GM12891 (cell line): ENCODE measurements at places on chromosomes 5 and 9.

DNA sequence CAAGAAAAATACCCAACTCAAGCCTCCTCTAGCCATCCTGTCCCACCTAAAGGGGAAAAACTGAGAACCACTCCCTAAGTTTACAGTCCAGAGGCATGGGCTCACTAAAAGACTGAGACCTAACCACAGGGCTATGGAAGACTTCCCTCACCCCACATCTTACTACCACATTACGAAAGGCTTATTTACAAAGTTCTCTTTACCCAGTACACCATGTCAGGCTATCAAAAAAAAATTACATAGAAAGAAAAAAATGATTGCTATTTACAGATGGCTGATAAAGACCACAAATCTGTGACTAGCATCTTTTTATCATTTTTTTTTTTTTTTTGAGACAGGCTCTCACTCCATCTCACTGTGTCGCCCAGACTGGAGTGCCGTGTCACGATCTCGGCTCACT, 69.7 kb upstream of the TNPO1 start:
- DNase-seq, result no peak

DNA sequence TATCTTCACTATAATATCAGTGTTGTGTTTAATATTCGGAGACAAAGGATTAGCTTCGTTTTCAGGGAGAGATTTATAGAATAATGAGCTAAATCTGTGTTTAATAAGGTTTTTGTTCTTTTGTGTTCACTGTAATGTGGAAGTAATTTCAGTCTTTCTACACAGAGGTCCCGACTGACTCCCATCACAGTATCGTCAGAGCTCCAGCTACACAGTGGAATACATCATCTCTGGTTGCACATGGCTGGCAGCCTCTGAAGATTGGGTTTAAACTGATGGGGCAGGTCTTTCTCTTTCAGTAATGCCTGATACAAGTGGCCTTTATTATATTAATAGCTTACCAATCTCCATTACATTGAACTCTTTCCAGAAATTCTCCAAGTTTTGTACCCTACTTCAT, 736.7 kb upstream of the RIOK2 start:
- no peak for DNase-seq

GRCh38 chr5:39905356-39905755, 480.6 kb upstream of the DAB2 start:
- DNase-seq, result no peak

DNA sequence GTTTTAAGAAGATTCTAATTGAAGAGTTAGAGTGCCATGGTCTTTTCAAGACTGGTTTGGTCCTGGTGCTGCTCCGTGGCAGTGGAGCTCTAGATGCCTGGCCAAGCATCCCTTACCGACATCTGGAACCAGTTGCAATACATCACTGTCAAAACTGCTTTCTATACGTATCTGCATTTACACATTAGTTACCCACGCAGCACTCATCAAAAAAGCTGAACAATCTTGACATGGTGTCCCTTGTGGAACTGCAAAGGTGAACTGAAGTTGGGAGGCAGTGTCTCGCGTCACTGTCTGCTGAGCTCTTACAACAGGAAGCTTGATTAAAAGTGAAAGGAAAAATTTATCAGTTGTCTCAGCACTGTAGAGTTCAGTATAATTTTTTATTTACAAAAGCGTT, 82.6 kb downstream of the PBX3 start:
- DNase-seq, result no peak

DNA sequence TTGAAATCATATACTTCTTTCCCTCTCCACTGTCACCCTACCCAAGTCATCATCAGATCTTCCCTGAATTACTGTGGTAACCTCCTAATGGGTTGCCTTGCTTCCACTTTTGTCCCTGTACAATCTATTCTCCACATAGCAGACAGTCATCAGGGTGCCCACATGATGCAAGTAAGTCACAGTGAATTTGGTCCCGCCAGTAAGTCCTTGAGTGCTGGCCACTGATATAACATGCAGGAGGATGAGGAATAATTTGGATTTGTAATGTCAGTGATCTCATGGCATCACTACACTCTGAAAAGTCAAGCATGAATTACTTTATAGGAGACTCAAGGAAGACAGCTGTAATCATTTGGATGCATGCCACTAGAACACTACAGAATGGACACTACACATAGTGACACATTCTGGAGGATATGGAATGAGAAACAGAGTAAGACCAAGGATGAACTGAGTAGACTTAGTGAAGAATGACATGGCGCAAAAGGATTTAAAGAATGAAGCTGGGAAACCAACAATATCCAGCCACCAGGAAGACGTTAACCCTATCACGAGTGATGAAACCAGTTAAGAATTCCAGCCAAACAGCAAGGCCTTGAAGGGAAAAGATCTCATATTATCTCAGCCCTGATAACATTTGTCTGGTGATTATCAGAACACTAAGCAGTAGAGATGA, 28.6 kb downstream of the MARCHF3 start:
- DNase-seq, result no peak

DNA sequence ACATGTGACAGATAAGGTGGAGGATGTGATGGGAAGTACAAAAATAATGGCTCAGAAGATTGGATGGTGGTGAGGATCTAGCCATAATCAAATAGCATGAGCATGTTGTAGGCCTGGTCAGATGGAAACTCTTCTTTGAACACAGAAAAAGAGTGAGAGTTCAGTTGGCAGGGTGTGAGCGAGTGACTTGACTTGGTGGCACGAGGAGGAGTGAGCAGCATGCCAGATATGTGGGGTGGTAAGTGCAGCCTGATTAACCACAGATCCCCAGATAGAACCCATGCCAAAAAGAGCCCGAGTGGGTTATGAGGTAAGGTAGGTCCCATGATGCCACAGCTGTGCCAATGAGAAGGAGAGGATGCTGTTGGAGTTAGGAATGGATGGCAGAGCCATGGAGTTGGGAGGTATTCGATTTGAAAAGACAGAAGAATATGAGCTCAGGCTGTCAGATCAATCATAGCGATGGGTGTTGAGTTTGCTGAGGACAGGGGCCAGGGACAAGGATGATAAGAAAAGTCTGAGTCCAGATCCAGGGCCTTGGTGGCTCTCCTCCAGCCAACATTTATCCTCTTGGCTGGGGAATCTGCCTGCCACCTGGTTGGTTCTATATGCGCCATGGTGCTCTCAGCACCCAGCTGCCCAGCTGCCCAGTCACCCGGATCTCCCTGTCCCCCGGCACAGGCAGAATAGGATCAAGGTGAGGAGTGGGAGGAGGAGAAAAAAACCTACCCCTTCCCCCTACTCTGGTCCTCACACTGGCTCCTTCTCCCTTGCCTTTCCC, 16.5 kb downstream of the GARNL3 start:
- no peak for DNase-seq

DNA sequence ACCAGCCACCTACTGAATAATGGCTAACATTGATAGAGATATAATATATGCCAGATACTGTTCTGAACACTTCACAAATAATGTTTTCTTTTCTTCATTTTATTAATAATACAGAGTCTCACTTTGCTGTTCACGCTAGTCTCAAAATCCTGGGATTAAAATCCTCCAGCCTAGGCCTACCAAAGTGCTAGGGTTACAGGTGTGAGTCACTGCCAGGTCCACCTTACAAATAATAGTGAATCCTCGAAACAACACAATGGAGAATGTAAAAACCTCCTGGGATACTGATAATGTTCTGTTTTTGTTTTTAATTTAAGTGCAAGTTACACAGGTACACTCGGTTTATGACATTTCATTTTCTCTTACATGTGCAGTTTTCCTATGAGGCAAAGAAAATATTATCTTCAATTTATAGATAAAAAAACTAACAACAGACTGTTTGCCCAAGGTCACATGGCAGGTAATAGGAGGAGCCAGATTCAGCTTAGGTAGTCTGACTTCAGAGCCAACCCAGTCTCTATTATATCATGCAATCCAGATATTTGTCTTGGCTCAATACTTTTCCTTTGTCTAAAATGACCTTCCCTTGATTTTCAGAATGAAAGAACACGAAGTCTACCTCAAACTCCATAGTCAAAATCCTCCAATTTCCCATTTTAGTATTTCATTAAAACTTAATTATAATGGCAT, 7.8 kb downstream of the ZFR start:
- DNase-seq, result no peak

- no peak for DNase-seq
Measured at GRCh38 chr9:110027671-110028081, 180.3 kb downstream of the C9orf152 start.

DNA sequence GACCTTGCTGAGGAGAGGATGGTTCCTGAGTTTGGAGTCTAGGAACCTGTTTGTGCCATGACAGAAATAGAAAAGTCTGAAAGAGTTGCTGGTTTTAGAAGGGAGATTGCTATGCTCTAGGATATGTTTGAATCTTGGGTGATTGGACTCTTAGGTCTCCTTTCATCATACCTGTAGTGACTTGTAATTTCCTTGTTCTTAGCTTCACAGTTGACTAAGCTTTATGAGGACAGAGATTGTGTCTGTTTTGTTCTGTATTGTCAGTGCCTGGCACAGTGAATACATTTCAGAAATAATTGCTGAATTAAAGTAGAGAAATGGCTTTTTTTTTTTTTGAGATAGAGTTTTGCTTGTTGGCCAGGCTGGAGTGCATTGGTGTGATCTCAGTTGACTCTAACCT, 31.5 kb downstream of the GAPVD1 start:
- no peak for DNase-seq

DNA sequence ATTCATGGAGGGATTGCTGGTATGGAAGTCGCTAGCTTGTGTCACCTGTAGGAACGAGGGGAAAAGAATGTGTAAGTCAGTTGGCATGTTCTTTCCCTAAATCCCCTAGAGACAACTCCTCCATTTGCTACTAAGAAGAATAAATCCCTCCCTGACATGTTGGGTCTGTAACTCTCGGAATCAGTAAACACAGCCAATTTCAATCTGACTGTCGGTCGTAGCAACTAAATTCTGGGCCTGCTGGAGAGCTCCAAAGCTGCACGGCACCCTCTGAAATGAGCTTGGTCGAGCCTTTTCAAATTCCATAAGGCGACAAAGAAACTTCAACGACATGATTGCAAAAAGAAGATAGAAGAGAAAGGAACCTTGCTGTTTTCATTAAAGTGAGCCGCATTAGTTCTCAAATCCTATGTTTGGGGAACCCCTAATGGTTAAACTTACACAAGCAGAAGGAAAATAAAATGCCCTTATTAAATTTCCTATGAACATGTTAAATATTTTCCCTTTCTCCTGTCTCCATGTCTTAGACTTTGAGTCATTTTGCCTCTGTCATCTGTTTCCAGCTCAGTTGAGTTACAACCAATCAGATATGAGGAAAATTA, 735.8 kb upstream of the WWC1 start:
- no peak for DNase-seq

- no peak for DNase-seq
Measured at GRCh38 chr9:33017283-33018041, 7.6 kb upstream of the DNAJA1 start.

DNA sequence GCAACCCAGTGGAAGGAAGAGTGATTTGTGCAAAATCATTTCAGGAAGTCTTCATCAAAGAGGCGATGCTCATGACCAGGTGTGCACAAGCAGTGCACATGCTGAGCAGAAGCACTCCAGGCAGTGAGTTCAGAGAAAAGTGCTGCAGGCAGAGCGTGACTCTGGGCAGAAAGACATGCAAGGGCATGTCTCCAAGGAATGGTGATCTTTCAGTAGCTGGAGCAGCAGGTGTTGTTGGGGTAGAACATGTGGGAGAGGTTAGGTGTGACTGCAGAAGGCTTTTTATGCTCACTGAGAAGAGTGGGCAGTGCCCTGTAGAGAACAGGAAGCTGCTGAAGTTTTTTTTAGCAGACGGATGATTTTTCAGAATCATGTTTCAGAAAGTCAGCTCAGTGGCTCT, 545.4 kb upstream of the TLE4 start:
- DNase-seq, result no peak

DNA sequence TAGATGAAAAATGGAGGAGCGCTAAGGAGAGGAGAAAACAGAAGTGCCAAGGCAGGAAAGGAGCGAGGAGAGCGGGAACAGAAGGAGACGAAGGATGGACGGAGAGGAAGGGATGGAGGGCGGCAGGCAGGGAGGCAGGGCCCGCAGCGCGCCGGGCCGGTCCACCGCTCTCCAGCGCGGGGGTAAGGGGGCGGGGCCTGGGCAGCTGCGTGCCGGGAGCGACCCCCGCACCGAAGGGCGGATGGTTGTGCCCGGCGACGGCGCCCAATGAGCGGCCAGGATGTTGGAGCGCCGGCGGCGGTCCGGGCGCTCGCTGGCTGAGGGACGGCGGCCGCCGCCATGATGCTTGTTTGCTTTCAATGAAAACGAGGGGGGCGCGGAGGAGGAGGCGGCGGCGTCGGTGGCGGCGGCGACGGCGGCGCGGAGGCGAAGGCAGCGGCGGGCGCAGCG, at the start of gene CNOT6:
CNOT6 (plus strand) TSS at position 320 of the 450 bp plus-strand sequence. CDS start 34,898 bp downstream, outside the sequence.
- DNase-seq, result peak; percentile 98

DNA sequence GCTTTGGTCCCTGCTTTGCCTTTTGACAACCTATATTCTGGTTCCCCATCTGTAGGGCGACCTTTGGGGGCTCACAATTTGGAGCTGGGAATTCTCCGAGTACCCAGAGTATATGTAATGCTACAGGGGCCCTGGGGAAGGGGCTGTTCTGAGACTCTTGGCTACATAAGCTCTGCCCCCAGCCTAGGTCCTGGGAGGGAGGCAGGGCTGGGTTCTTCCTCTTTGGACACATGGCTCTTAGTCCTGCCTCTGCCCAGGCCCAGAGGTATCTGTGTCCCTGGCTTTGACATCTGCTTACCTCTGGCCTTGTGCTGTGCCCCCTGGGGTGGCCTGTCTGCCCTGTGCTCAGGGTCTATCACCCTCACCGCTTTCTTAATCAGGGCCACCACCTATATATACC, 181.6 kb downstream of the CACNA1B start:
- DNase-seq, result no peak

DNA sequence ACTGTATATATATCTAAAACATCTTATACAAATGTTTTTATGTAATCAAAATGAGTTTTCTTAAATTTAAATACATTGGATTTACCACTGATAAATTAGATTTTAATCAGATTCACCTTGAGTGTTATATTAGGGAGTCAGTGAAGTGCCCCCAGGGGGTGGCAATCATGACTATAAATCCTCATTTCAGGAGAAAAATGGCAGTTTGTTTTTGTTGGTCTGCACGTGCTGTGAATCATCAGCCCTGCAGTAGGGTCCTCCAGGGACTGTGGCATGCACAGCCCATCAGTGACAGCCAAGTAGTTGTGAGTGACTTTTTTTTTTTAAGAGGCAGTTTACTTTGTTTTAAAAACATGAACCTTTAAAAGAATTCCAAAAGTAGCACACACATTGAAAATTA, 65.2 kb downstream of the ZSWIM6 start:
- no peak for DNase-seq
